ENCODE measurements at places on chromosomes 6 and 20.

DNA sequence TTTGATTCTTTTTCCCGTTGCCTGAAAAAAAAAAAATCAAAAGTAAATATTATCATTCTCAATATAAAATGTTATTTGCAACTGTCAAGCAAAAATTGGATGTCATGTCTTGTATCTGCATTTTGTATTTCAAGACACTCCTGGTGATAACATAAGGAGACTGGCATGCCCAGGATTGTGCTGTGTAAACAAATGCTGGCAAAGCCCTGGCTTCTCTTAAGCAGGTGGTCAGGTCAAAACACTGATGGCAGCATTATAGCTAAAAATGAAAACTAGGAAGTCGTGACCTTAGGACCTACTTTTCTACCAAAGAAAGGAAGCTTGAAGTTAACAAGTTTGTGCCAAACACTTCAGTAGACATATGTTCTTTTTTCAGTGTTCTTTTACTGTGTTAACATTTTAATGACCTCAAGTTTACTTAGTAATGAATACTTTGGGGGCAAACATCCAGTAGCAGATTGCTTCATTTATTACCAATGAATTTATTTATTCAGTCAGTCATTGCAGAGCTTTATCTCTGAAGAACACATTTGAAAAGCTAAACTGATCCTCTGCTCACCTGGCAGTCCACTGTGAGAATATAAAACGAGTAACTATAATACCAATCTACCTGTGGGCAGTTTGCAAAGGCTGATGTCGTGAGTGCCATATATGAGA is 243.1 kb upstream of the FLRT3 start:
- no peak for DNase-seq

GRCh38 chr6:165701564-165702354 is 38.7 kb upstream of the PDE10A start:
- no peak for DNase-seq

GRCh38 chr6:115909923-115910546 is 150.7 kb downstream of the FRK start:
- no peak for DNase-seq

GRCh38 chr6:116400328-116400727 is 29.6 kb downstream of the DSE start:
- DNase-seq: no peak

DNA sequence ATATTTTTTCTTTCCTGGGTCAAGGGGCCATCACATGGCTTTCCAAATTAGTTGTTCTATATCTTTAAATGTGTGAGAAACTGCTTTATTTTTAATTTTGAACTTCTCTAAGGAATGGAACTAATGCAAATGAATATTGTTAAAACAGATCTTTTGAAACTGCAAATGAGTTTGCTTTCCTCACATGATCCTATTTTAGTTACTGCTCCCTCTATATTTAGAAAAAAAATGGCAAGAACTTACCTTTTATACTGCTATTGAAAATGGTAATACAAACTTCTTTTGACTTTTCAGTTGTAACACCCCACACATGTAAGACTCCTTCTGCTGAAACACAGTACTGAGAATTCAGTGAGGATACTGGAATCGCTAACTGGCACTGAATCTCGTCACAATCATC is 15.9 kb downstream of the IFNGR1 start:
- no peak for DNase-seq

- DNase-seq: no peak
Observed at GRCh38 chr6:123176706-123177105, 180.7 kb downstream of the CLVS2 start.

GRCh38 chr6:72783035-72783434 is 161.2 kb downstream of the KCNQ5 start:
- no peak for DNase-seq

GRCh38 chr20:53517146-53517545 is 76.5 kb downstream of the ZNF217 start:
- no peak for DNase-seq

DNA sequence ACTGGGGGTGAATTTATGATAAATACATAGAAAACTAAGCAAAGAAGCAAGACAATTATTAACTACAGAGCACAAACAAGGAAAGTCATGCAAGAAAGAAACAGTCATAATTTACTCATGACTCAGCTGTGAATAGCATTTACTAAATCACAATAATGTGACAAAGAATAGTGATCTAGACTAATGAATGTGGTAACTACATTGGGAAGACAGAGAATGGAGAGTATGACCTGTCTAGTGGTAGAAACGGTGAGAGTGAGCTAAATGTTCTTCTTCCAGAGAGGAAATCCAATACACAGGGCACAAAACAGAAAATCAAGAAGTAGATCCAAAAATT is 153.5 kb upstream of the DST start:
- no peak for DNase-seq

DNA sequence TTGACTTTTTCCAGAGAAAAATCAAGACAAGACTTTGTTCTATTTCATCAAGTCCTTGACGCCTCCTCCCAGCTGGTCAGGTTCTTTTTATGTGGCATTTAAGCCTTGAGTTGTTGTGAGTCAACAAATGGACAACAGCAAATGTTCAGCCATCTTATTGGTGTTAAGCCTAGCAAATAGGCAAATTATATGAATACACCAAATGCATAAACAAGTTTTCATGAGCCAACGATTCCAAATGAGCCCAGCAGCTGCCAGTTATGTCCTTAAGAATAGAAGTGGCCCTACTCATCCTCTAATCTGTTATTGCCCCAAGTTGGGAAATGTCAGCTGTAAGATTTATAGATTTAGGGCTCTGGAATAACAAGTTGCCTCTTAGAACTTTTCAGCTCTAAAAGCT is 312.0 kb downstream of the SOX4 start:
- DNase-seq: no peak

DNA sequence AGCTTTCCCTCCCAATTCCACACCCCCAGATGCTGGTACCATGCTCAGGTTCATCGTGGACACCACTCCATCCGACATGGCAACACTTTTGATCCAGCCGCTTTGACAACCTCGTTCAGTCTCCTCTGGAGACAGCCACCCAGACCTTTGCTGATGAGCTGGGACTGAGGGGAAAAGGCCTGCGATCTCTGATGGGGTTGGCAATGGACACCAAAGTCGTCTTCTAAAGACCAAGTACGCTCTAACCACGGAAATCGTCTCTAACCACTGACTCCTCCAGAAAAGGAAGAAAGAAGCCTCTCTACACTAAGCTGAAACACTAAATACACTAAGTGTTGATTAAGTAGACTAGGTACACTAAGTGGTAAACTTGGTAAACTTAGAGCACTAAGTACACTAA is 26.1 kb upstream of the HLA-E start:
- no peak for DNase-seq

GRCh38 chr6:20186981-20187380 is 25.3 kb downstream of the MBOAT1 start:
- DNase-seq: no peak

DNA sequence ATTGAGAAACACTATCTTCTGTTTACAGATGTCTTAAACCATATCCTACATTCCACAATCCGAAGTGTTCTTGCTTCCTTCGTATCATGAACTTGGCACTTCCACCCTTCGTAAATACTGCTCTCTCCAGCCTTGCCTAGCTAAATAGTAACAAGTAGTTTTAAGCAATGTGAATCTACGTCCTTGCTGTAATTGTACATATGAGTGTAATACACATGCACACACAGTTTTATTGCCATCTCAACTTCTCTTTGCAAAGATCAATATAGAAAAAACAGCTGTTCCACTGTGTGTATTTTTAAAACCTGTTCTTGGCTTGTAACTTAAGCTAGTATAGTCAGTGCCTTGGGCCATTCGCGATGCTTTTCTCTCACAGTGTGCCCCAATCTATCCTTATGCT is 1524.7 kb downstream of the GRIK2 start:
- DNase-seq: no peak

GRCh38 chr20:13771853-13772453 is 12.8 kb downstream of the ESF1 start:
- no peak for DNase-seq

DNA sequence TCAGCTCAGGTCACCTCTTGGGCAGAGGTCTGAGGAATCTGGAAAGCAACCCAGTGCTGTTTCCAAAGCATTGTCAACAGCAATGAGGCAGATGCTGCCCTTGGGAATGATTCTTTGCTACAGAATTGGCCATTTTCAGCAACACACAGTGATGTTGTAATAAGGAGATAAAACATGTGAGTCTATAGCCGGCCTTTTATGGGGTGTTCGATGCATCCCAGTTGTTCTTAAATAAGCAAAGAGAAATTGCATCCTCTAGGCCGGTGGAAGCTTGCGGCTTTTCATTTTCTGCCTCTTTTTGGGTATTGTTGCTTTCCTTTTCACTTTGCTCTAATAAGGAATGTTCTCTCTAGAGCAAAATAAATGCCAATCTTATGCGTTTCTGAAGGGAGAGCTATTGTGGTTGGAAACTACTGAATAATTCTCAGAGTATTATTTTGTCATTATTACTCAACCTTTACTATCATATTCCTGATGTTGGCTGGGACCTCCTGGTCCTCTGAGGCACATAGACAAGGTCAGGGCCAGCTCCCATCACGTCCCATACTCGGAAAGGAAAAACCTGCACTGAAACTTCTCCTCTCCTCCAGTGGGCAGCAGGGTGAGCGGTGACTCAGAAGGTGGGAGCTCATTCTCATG is 214.2 kb downstream of the CDH26 start:
- no peak for DNase-seq

- DNase-seq: no peak
Observed at GRCh38 chr6:166056637-166057036, 111.0 kb downstream of the TBXT start.

- DNase-seq: no peak
Observed at GRCh38 chr6:26598267-26598666, 1.5 kb downstream of the ABT1 start.

GRCh38 chr20:46544576-46544975 is 5.9 kb downstream of the OCSTAMP start:
- DNase-seq: no peak

GRCh38 chr6:31349301-31349700 is 7.7 kb downstream of the HLA-B start:
- no peak for DNase-seq

DNA sequence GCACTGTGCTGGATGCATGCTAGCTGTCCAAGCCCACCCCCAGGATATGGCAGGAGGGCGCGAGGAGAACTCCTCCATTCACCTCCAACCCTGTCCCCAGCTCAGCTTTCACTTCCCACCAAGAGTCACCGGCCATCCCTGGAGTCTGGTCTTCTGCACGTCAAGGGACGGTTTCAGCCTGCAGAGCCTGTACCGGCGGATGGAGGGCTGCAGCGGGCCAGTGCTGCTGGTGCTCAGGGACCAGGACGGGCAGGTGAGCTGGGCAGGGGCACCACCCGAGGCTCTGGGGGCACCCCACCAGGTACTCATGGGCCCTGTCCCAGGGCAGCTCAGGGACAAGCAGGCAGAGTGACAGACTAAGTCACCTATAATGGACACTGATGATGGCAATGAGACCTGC is 3.0 kb downstream of the TLDC2 start:
- DNase-seq: no peak

- no peak for DNase-seq
Observed at GRCh38 chr20:19314621-19315020, 102.2 kb downstream of the SLC24A3 start.

DNA sequence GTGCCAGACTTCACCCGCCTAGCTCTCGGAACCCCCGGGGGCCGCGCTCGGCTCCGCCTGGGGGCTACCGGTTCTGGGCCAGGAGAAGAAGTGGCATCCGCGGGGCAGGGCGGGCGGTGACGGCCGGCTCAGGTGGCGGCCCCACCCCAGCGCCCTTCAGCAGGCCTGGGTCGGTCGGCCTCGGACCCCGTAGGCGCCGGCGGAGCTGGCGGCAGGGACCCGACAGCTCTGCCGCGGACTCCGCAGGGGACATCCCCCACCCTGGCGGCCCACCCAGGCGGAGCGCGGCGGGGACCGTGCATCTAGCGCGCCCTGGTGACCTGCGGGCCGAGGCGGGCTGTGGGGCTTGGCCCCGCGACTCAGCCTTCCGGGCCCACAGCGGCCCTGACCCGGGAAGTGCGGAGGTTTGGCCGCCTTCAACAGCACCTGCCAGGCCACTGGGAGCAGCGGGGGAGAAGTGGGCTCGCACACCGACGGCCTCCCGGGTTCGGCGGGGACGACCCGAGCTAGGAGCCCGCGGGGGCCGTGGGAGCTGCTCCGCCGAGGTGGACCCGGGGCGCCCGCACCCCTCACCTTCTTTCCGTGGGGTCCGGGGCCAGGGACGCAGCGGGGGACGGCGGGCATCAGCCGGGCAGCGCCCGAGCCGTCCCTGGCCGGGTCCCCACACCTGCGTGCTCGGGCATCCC is 87.1 kb downstream of the TMEM242 start:
- no peak for DNase-seq

GRCh38 chr20:58697867-58698703 is 5.5 kb downstream of the NPEPL1 start:
- no peak for DNase-seq

DNA sequence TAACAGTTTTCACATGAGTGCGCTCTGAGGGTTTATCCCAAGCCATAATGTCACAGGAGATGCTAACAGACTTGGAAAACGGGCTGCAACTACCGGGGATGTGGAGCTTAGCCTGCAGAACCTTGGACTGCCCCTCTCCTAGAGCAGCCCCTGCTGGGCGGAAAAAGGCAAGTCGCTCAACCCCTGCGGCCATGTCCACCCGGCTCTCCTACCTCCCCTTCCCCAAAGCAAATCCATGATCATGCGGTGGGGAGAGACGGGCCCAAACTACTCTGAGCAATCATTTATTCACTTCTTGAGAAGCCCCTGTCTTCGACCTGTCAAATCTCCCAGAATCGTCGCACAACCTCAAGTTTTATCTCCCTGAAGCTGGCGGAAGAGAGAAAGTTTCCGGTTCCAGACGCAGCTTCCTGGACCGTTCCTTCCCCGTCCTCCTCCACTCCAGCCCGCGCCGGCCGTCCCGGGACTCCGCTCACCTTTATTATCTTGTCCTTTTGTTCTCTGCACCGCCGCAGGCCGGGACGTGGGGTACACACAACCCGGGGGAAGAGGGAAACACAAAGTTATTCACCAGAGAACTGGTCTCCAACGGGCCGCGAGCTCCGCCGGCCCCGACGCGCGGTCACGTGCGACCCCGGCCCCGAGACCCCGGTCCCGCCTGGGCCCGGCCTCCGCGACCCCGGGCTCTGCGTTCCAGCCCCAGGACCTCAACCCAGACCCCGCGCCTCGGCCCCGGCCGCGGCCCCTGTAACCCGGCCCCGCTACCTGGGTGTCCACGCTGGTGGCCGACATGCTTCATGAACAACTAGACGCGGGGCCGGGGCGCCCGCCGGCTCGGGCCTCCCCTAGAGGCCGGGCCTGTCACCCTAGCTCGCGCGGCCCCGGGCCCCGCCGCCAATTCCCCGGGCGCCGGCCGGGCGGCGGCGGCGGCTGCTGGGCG is 560 bp downstream of the YTHDF1 start:
- no peak for DNase-seq

GRCh38 chr6:36546308-36546919 is 865 bp downstream of the STK38 start:
- DNase-seq: no peak

All from NCI-H1436 treated with DMSO at 0.1 percent for 48 hours (cell line).